ENCODE measurements at places on chromosomes 2 and 18.

DNA sequence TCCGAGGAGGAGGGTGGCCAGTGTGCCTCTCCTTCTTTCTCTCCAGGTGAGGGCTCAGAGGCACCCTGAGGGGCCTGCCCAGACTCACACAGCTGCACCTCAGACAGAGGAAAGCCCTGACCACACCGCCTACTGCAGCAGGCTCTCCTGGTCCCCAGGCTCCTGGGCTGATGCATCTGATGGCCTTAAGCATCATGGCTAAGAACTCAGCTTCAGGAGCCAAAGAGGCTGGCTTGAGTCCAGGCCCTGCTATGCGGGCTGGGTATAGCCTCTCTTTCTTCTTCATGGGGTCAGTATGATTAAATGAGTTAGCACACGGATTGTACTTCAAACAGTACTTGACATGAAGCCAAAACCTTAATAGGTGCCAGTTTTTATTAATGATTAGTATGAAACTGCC, 89.6 kb downstream of the TGFA start:
- DNase-seq, result no peak

GRCh38 chr2:15939556-15939853, 845 bp upstream of the MYCN start:
- DNase-seq, result no peak

DNA sequence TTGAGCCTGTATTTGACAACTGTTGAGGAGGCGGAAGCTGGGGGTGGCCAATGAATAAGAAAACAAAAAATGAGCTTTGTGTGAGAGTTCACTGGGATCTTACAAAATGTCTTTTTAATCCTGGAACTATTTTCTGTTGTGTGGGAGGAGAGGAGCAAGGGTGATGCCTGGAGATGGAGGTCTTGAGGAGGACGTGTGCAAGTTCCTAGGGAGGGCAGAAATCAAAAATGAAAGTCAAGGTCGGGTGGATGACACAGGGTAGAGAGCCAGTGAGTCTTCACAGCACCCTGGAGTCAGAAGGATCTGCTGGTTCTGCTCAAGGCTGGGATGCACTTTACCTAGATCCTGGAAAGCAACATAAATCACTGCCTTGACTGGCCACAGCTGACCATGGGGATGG, 180.3 kb upstream of the PKDCC start:
- DNase-seq, result no peak

DNA sequence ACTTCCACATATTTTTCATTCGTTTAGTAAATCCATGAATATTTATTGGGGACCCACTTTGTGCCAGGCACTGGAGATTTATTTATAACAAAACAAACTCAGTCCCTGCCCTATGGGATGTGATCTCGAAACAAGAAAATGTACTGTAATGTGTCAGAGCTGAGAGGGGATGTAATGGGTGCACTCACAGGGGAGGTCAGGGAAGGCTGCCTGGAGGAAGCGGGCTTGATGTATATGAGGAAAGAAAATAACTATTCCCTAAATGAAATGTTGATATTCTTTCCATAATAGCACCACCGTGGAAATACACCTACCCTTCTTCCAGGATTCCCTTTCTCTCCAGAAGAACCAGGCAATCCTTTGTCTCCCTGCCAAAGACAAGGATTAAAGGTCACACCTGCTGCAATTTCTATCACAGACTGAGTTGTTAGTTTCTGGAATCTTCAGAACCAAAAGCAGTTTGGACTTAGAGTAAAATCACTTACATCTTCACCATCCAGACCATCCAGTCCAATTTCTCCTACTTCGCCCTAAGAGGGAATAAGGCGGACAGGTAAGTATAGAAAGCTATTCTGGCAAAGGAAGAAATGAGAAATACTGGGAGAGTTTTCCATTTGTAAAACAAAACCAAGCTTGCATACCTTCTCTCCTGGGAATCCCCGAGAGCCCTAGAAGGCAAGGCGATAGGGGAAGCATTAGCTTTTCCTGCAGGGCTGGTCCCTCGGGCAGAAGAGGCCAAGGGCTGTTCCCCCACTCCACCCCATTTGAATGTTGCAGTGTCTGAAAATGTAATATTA, 55.0 kb downstream of the COL6A3 start:
- no peak for DNase-seq

- DNase-seq, result no peak
Measured at GRCh38 chr2:240597054-240597418, 10.5 kb downstream of the CAPN10 start.

DNA sequence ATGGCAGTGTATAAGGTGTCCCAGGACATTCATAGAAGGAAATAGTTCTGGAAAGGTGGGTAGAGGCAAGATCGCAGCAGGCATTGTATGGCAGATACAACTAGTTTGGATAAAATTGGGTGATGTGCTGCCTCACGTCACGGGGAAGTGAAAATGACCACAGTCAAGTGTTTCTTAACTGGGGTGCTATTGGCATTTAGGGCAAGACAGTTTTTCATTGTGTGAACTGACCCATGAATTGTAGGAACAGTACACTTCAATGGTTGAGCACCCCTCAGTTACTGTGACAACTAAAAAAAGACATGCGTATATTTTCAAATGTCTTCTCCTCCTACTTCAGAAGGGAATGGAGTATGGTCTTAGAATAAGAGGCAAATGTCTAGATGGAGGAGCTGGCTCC, 22.3 kb upstream of the CYRIA start:
- DNase-seq, result no peak

GRCh38 chr18:58566556-58567292, 62.2 kb downstream of the ALPK2 start:
- DNase-seq, result no peak

GRCh38 chr18:34965566-34965965, 75.6 kb upstream of the MAPRE2 start:
- no peak for DNase-seq

- DNase-seq, result no peak
Measured at GRCh38 chr2:176125772-176126054, 3.2 kb downstream of the HOXD9 start.

GRCh38 chr18:7618891-7619442, 51.9 kb downstream of the PTPRM start:
- DNase-seq, result no peak

GRCh38 chr18:4806331-4806730, 351.2 kb upstream of the DLGAP1 start:
- no peak for DNase-seq
